Transverse colon (tissue), 4 donors: ENCODE measurements at places on chromosomes 3 and 15.

GRCh38 chr3:133152056-133152455, 113.9 kb downstream of the TMEM108 start:
- H3K4me3 ChIP-seq: no peak overlapping the region
- no peaks in the 10 kb centered on the region for H3K27me3 ChIP-seq
- H3K36me3 ChIP-seq: no peaks in the 10 kb centered on the region
- no peak for DNase-seq

DNA sequence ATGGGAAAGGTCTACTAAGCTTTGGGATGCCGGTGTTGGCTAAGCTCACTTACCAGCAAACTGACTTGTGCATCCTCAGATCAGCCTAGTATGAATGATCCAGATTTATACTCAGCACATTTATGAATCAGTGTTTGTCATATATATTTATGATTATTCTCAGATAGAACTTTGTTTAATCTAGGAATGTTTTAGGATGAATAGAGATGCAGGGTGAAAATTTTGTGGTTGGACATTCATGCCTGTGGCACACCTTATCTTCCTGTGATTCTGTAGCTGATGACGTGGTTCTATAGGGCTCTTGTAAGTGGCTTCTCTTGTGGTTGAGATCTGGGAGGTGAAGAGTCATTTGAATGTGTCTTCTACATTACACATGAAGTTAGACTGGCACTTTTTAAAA, 11.4 kb downstream of the CDIN1 start:
- H3K27ac ChIP-seq: no peak overlapping the region
- H3K27me3 ChIP-seq: no peaks in the 10 kb centered on the region
- H3K4me3 ChIP-seq: no peak overlapping the region
- H3K36me3 ChIP-seq: no peaks in the 10 kb centered on the region

- H3K4me3 ChIP-seq: peak overlapping the region; percentile 70
- DNase-seq: no peak
- H3K36me3 ChIP-seq: peaks cover 6% of the 10 kb centered on the region
- peaks cover 19% of the 10 kb centered on the region for H3K4me1 ChIP-seq
- H3K27me3 ChIP-seq: no peaks in the 10 kb centered on the region
These were observed 41.1 kb upstream of the AP3B2 start for GRCh38 chr15:82750831-82751180.

DNA sequence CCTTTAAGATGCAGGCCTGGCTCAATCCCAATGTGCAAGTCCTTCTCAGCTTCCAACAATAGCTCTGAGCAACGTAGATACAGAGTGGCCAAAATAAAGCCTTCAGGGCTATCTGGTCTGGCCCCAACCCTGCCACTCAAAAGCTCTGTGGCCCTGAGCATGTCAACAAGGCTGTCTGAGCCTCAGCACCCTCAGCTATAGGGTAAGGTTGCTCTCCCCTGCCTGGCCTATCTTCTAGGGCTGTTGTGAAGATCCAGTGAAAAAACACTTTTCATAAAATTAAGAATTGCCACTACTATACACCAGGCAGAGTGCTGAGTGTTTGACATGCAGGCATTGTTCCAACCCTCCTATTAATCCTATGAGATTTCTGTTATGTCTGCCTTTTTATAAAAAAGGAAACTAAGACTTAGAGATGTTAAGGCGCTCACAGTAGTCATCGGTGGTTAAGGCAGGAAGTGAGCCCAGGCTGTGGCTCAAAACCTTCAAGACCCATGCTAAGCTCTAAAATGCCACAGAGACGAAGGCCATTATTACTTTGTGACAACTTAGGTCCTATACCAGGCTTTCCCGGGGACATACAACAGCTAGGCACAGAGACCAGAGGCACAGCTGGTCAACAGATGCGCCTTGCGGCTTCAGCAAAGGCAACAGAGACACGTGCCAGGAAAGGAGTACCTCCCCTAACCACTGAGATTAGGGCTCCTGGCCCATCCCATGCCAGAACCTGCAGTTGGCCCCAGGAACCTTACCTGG, 5.1 kb downstream of the POLG start:
- no peak for DNase-seq
- no peaks in the 10 kb centered on the region for H3K27me3 ChIP-seq
- peaks cover 51% of the 10 kb centered on the region for H3K4me1 ChIP-seq
- peak overlapping the region; percentile 38 for H3K27ac ChIP-seq
- no peak overlapping the region for H3K4me3 ChIP-seq
- H3K36me3 ChIP-seq: peaks cover 61% of the 10 kb centered on the region

DNA sequence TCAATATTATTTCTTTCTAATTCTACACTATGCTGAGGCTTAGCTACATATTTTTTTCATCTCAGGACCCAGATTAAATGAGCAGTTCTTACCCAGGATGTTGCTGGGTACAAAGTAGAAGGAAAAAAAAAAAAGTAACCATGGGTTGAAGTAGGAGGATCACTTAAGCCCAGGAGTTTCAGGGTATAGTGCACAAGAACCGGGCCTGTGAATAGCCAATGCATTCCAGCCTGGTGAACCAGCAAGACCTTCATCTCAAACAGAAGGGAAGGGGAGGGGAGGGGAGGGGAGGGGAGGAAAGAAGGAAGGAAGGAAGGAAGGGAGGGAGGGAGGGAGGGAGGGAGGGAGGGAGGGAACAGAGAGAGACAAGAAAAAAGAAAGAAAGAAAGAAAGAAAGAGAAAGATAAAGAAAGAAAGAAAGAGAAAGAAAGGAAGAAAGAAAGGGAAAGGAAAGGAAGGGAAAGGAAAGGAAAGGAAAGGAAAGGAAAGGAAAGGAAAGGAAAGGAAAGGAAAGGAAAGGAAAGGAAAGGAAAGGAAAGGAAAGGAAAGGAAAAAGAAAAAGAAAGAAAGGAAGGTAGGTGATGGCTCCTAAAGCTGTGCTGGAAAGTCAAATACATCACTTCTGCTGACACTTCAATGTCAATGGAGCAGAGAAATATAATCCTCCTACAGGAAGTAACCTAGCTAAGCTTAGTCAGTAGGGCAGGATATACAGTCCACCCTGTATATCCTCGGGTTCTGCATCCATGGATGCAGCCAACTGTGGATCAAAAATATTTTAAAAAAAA, 206.8 kb upstream of the TGFBR2 start:
- peaks cover 19% of the 10 kb centered on the region for H3K4me1 ChIP-seq
- H3K27ac ChIP-seq: no peak overlapping the region
- DNase-seq: no peak
- H3K4me3 ChIP-seq: no peak overlapping the region
- no peaks in the 10 kb centered on the region for H3K36me3 ChIP-seq

- H3K27ac ChIP-seq: no peak overlapping the region
- no peak for DNase-seq
- H3K36me3 ChIP-seq: no peaks in the 10 kb centered on the region
- H3K27me3 ChIP-seq: no peaks in the 10 kb centered on the region
These were observed 10.8 kb downstream of the SLC51A start for GRCh38 chr3:196227121-196227561.

GRCh38 chr3:131538968-131539367, 36.2 kb upstream of the MRPL3 start:
- DNase-seq: no peak
- no peak overlapping the region for H3K27ac ChIP-seq
- H3K27me3 ChIP-seq: no peaks in the 10 kb centered on the region
- H3K36me3 ChIP-seq: no peaks in the 10 kb centered on the region
- H3K4me1 ChIP-seq: no peaks in the 10 kb centered on the region

- no peak for DNase-seq
- no peaks in the 10 kb centered on the region for H3K36me3 ChIP-seq
- H3K27ac ChIP-seq: no peak overlapping the region
- H3K4me1 ChIP-seq: no peaks in the 10 kb centered on the region
- H3K27me3 ChIP-seq: no peaks in the 10 kb centered on the region
These were observed 40.6 kb downstream of the ARHGEF26 start for GRCh38 chr3:154161806-154162205.

DNA sequence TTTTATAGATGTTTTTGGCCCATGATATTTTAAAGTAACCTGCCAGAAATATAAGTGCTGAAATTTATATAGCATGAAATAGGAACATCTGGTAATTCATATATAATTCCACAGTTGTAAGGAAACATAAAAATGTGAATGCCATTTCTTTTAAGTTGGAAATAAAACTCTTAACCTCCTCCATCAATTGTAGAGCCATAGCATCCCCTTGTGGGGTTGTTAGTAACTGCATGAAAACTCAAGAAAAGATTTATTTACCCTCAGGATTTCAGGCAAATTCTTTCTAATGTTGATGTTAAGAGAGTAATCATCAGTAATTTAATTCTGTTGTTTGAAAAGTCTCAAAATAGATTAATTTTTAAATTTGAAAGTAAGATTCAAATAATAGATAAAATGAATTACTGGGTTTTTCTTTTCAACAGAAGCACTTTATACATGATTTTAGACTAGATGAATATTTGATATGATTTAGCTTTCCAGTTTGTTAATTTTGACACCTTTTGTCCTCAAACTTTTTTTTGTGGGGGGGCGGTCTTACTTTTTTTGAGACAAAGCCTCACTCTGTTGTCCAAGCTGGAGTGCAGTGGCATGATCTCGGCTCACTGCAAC, 74.7 kb downstream of the RASA2 start:
- peaks cover 21% of the 10 kb centered on the region for H3K4me1 ChIP-seq
- H3K36me3 ChIP-seq: peaks cover 7% of the 10 kb centered on the region
- DNase-seq: peak; percentile 11

GRCh38 chr3:82145742-82146141, 384.3 kb upstream of the GBE1 start:
- no peaks in the 10 kb centered on the region for H3K27me3 ChIP-seq
- H3K4me3 ChIP-seq: no peak overlapping the region
- no peaks in the 10 kb centered on the region for H3K36me3 ChIP-seq
- no peaks in the 10 kb centered on the region for H3K4me1 ChIP-seq
- no peak for DNase-seq

GRCh38 chr3:138066972-138067371, 48.4 kb downstream of the DZIP1L start:
- H3K4me1 ChIP-seq: no peaks in the 10 kb centered on the region
- no peak overlapping the region for H3K4me3 ChIP-seq
- DNase-seq: no peak
- no peaks in the 10 kb centered on the region for H3K27me3 ChIP-seq
- H3K36me3 ChIP-seq: no peaks in the 10 kb centered on the region

GRCh38 chr15:99326235-99326634, 75.0 kb downstream of the LRRC28 start:
- no peaks in the 10 kb centered on the region for H3K27me3 ChIP-seq
- H3K27ac ChIP-seq: no peak overlapping the region
- H3K4me3 ChIP-seq: no peak overlapping the region
- DNase-seq: no peak
- H3K4me1 ChIP-seq: no peaks in the 10 kb centered on the region

DNA sequence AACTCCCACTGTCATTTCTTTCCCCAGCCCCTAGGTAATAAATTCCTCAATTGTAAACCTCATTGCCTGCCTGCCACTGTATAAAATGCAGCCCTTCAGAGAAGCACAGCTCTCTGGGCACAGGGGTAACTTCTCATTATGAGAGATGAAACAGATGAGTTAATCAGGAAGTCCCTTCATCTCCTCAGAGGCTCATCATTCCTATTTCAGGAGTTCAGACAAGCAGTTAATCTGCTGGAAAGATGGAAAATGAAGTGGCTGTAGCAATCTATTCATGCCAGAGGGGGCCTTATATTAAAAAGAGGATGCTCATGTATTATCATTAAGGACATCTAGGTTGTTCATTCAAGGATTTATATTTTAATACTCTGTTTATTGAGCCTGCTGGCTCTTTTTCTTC, 519.5 kb upstream of the LMCD1 start:
- H3K27ac ChIP-seq: no peak overlapping the region
- no peak overlapping the region for H3K4me3 ChIP-seq
- no peak for DNase-seq

GRCh38 chr3:121473001-121473400, 72.8 kb downstream of the POLQ start:
- H3K4me3 ChIP-seq: no peak overlapping the region
- H3K4me1 ChIP-seq: no peaks in the 10 kb centered on the region
- H3K27me3 ChIP-seq: no peaks in the 10 kb centered on the region
- H3K36me3 ChIP-seq: no peaks in the 10 kb centered on the region
- DNase-seq: no peak

GRCh38 chr15:48085591-48085930, 35.2 kb upstream of the SLC24A5 start:
- H3K27ac ChIP-seq: no peak overlapping the region
- H3K36me3 ChIP-seq: no peaks in the 10 kb centered on the region
- H3K27me3 ChIP-seq: no peaks in the 10 kb centered on the region
- H3K4me1 ChIP-seq: no peaks in the 10 kb centered on the region
- H3K4me3 ChIP-seq: no peak overlapping the region

- H3K27me3 ChIP-seq: no peaks in the 10 kb centered on the region
- peaks cover 5% of the 10 kb centered on the region for H3K4me1 ChIP-seq
- no peaks in the 10 kb centered on the region for H3K36me3 ChIP-seq
- no peak overlapping the region for H3K27ac ChIP-seq
These were observed 29.3 kb upstream of the SLC24A5 start for GRCh38 chr15:48091522-48091921.

DNA sequence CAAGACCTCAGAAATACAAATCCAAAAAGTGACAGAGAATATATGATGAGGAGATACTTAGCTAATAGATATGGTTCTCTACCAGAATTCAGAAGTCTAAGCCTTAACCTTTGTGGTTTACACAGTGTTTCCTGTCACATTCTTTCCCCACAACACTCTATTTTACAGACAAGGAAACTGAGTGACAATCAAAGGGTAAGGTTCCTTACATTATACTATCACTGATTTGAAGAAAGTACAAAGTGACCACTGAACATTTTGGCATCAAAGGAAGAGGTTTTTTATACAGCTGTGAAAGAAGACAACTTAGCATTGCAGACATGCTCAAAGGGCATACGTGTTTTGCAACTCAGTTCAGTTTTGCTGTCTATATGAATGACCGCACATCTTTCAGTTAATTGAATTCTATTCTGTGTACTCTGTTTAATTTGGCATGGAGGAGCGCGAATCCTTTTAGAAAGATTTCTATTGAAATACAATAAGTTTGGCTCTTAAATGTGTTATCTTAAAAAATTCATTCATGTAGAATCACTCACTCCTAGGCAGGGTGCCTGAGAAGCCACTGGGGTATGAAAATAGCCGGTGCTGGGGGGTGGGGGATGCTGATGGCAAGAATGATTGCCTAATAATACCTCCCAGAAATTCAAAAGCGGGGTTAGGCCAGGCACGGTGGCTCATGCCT, 66.5 kb upstream of the SKOR1 start:
- H3K4me3 ChIP-seq: no peak overlapping the region
- H3K27me3 ChIP-seq: no peaks in the 10 kb centered on the region
- DNase-seq: no peak
- no peak overlapping the region for H3K27ac ChIP-seq
- peaks cover 15% of the 10 kb centered on the region for H3K4me1 ChIP-seq
- H3K36me3 ChIP-seq: no peaks in the 10 kb centered on the region

GRCh38 chr15:32870240-32871033, 152.6 kb downstream of the GREM1 start:
- no peaks in the 10 kb centered on the region for H3K36me3 ChIP-seq
- DNase-seq: peak; percentile 29
- H3K4me1 ChIP-seq: peaks cover 17% of the 10 kb centered on the region
